Right atrium auricular region (tissue), 2 donors: ENCODE measurements at places on chromosomes 3 and 15. TPM values are rescaled to one million over a fixed set of nuclear protein-coding genes. Genes with fewer than 3 reads are reported as not detected.

GRCh38 chr15:78208887-78209645 lies 25.3 kb downstream of the ACSBG1 start:
- no peaks in the 10 kb centered on the region for H3K27me3 ChIP-seq
- peak; percentile 55 for DNase-seq
- H3K27ac ChIP-seq, result peak overlapping the region; percentile 81

GRCh38 chr15:83993591-83993990 lies 242.0 kb upstream of the GOLGA6L4 start:
- H3K4me3 ChIP-seq, result no peak overlapping the region
- no peak overlapping the region for H3K27ac ChIP-seq
- no peak for DNase-seq

- H3K36me3 ChIP-seq, result peaks cover 22% of the 10 kb centered on the region
- H3K4me3 ChIP-seq, result no peak overlapping the region
- no peaks in the 10 kb centered on the region for H3K4me1 ChIP-seq
- no peaks in the 10 kb centered on the region for H3K27me3 ChIP-seq
These were observed 77.4 kb downstream of the SLTM start for GRCh38 chr15:58856086-58856485.

GRCh38 chr15:70451821-70452653 lies 311.3 kb downstream of the UACA start:
- peaks cover 15% of the 10 kb centered on the region for H3K4me1 ChIP-seq
- no peaks in the 10 kb centered on the region for H3K27me3 ChIP-seq
- H3K4me3 ChIP-seq, result no peak overlapping the region
- no peak overlapping the region for H3K27ac ChIP-seq
- DNase-seq, result no peak

- H3K4me1 ChIP-seq, result no peaks in the 10 kb centered on the region
- no peak overlapping the region for H3K4me3 ChIP-seq
- no peak for DNase-seq
- no peaks in the 10 kb centered on the region for H3K36me3 ChIP-seq
- H3K27me3 ChIP-seq, result no peaks in the 10 kb centered on the region
These were observed 332.2 kb upstream of the RBMS3 start for GRCh38 chr3:28948685-28949084.

DNA sequence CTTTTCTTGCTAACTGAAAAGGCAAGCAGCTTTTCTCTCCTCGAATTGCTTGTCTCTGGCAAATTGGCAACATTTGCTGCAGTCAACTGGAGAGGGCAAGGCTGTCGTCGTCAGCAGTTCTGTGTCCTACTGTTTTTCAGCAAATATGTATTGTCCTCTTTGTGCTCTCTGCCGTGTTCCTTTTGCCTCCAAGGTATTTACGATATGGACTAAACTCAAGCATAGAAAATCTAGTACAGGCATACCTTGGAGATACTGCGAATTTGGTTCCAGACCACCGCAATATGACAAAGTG lies 558 bp upstream of the SLC30A4 start:
- H3K27me3 ChIP-seq, result no peaks in the 10 kb centered on the region
- no peaks in the 10 kb centered on the region for H3K36me3 ChIP-seq
- peaks cover 15% of the 10 kb centered on the region for H3K4me1 ChIP-seq
- peak overlapping the region; percentile 89 for H3K27ac ChIP-seq
- peak overlapping the region; percentile 72 for H3K4me3 ChIP-seq
- DNase-seq, result no peak

DNA sequence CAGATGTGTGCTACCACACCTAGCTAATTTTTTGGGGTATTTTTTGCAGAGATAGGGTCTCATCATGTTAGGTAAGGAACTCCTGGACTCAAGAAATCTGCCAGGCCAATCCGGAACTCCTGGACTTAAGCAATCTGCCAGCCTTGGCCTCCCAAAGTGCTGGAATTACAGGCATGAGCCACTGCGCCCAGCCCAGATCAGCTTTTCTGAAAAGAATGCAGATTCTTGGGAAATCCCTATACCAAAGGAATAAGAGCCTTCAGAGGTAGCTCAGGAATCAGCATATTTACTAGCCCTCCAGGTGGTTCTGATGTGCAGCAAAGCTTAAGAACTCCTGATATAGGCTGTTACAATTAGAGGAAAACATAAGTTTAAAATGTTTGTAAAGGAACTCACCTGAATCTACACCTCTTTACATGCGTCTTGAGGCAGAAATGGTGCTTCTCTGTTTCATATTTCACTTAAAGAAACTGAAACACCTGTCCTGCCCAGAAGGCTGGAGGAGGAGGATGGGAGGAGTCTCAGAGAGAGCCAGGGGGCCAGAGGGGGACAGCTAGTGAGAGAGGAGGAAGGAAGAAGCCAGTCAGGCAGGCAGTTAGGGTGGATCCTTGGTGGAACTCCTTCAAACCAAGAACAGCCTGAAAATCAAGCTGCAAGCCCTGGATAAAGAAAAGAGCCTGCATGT lies at the start of gene XCR1:
Gene XCR1 (minus strand): TSS at position 463 of the 685 bp plus-strand sequence. CDS start 5,536 bp downstream, outside the sequence.
- H3K27me3 ChIP-seq, result no peaks in the 10 kb centered on the region
- no peak within 1 kb of the TSS for H3K4me3 ChIP-seq
- no peaks in the 10 kb centered on the region for H3K36me3 ChIP-seq
- no peaks in the 10 kb centered on the region for H3K4me1 ChIP-seq

DNA sequence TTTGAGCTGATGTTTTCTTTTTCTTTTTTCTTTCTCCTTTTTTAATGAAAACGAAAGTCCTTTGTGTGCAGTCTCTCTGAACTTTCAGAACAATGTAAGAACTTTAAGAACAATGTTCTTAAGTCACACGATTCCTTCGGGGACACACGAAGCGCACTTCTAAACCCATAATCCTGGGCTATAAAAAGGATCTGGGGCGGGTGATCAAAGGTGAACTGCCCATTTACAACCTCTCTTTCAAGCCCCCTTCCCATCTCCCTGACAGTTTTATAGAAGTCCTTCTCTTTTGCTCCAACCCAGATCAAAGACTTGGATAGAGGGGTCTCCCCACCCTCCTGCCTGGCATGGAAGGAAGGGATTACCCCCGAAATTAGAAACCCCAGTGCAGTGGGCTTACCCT lies 126.8 kb downstream of the BDH1 start:
- no peak for DNase-seq
- H3K36me3 ChIP-seq, result no peaks in the 10 kb centered on the region
- H3K4me1 ChIP-seq, result peaks cover 32% of the 10 kb centered on the region
- peak overlapping the region; percentile 5 for H3K27ac ChIP-seq

DNA sequence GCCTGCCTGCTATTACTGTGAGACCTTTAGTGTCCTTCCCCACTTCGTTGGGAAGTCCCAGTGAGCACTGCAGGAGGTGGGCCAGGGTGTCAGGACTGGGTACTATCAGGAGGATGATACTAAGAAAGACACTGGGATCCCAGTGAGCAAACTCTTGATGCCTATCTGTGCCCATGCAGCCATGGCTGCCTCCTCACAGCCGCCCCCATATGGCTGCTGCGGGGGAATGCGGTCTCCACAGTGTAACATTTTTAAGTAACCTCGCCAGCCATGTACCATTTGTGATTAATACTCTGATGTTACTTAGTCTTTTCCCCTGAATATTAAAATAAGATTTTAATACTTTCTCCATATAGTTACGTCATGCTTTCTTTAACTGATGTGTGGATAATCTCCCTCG lies 312.2 kb downstream of the RYR3 start:
- no peaks in the 10 kb centered on the region for H3K4me1 ChIP-seq
- no peak overlapping the region for H3K4me3 ChIP-seq
- no peak for DNase-seq
- no peaks in the 10 kb centered on the region for H3K36me3 ChIP-seq
- H3K27me3 ChIP-seq, result no peaks in the 10 kb centered on the region
- H3K27ac ChIP-seq, result no peak overlapping the region

- no peaks in the 10 kb centered on the region for H3K27me3 ChIP-seq
- peaks cover 4% of the 10 kb centered on the region for H3K4me1 ChIP-seq
- no peaks in the 10 kb centered on the region for H3K36me3 ChIP-seq
- H3K4me3 ChIP-seq, result no peak overlapping the region
- H3K27ac ChIP-seq, result no peak overlapping the region
These were observed 242.8 kb upstream of the ICE2 start for GRCh38 chr15:60721707-60722106.

- H3K4me3 ChIP-seq, result no peak overlapping the region
- no peaks in the 10 kb centered on the region for H3K27me3 ChIP-seq
- H3K36me3 ChIP-seq, result no peaks in the 10 kb centered on the region
These were observed 77.8 kb downstream of the IL20RB start for GRCh38 chr3:137035631-137036030.

DNA sequence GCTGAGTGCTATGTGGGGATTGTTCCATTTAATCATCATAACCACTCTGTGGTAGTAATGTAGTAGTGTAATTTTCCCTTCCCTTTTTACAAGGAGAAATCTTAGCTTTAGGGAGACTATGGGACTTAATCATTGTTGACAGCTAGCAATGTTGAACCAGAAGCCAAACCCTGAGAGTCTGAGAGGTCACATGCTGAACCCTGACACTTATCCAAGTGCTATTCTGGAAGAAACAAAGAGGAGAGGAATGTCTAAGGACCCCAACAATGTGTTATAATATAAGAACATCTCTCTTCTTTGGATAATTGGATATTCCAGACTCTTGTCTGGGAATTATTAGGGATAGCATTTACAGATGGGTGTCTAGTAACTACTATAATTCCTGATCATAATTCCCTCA lies 58.4 kb downstream of the GAP43 start:
- no peaks in the 10 kb centered on the region for H3K4me1 ChIP-seq
- no peaks in the 10 kb centered on the region for H3K36me3 ChIP-seq
- H3K4me3 ChIP-seq, result no peak overlapping the region
- H3K27me3 ChIP-seq, result no peaks in the 10 kb centered on the region
- no peak overlapping the region for H3K27ac ChIP-seq
- no peak for DNase-seq

DNA sequence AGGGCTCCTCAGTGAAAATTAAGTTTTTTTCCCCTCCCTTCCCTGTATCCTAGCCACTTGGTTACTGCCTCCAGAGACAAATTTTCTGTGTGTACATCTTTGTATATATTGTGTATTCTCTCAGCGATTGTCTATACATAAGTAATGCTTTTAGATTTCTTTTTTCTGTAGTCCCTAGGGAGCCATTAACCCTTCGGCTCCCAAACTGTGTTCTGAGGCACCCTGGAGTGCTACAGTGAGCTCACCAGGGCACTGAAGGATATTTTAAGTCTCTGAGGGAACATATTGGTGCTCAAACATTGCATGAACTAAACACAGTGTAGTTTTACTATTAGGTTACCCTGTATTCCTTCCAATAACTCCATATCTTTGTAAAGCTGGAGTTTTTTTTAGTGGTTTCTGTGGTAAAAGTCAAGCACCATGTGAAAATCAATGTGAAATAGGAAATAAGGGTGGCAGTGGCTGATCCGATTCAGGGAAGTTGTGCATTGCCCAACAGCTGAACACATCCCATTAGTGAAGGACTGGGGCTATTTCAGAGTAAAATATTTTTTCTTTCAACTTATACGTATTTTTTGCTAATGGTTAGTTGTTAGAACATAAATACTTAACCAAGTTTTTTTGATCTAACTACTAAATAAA lies 43.0 kb downstream of the USP13 start:
- H3K27me3 ChIP-seq, result no peaks in the 10 kb centered on the region
- no peak overlapping the region for H3K4me3 ChIP-seq
- H3K27ac ChIP-seq, result no peak overlapping the region
- H3K36me3 ChIP-seq, result peaks cover 6% of the 10 kb centered on the region

GRCh38 chr15:67089217-67090193 lies 24.1 kb downstream of the SMAD3 start:
- no peaks in the 10 kb centered on the region for H3K4me1 ChIP-seq
- no peaks in the 10 kb centered on the region for H3K27me3 ChIP-seq
- H3K4me3 ChIP-seq, result no peak overlapping the region

ZNF620 gene
- 3.6 TPM for total RNA-seq

APOD gene
- total RNA-seq, result 79.6 TPM

SKOR1 gene
- not detected for total RNA-seq

PP2D1 gene
- not detected for total RNA-seq

ATP6V1A gene
- 21.7 TPM for total RNA-seq

SETMAR gene
- total RNA-seq, result 18.5 TPM
